Hippocampal formation (tissue), 2 donors: ENCODE measurements at places on chromosomes 5 and 9.

GRCh38 chr9:134317790-134318414 is 8.4 kb upstream of the RXRA start:
- no peak for DNase-seq

- no peak for DNase-seq
Measured at GRCh38 chr9:111915425-111915758, 18.8 kb downstream of the UGCG start.

DNA sequence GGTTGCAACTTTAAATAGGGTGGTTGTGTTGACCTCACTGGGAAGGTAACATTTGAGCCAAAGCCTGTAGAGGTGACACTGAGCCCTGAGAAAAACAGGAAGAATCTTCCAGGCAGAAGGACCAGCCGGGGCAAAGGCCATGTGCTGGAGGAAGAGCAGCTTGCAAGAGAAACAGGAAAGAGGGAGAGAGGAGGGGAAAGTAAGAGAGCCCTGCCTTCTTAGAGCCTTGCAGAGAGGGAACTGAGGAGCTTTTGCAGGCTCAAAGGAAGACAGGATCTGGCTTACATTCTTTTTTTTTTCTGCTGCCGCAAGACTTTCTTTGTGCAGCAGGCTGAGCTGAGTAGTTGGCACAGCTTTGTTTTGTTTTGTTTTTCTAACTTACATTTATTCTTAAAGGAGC is 17.4 kb downstream of the C9orf153 start:
- DNase-seq: no peak

- DNase-seq: no peak
Measured at GRCh38 chr9:6506571-6506970, 93.6 kb downstream of the UHRF2 start.

DNA sequence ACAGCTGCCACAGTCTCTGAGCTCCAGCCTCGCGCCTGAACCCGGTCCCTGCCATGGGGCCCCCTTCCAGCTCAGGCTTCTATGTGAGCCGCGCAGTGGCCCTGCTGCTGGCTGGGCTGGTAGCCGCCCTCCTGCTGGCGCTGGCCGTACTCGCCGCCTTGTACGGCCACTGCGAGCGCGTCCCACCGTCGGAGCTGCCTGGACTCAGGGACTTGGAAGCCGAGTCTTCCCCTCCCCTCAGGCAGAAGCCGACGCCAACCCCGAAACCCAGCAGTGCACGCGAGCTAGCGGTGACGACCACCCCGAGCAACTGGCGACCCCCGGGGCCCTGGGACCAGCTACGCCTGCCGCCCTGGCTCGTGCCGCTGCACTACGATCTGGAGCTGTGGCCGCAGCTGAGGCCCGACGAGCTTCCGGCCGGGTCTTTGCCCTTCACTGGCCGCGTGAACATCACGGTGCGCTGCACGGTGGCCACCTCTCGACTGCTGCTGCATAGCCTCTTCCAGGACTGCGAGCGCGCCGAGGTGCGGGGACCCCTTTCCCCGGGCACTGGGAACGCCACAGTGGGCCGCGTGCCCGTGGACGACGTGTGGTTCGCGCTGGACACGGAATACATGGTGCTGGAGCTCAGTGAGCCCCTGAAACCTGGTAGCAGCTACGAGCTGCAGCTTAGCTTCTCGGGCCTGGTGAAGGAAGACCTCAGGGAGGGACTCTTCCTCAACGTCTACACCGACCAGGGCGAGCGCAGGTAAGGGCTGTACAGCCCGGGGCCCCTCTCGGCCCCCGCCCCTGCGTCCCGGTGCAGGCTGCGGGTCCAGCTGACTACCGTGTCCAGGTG is 509 bp downstream of the LVRN start:
- DNase-seq: no peak

GRCh38 chr9:117927354-117927753 is 223.2 kb downstream of the TLR4 start:
- no peak for DNase-seq

- DNase-seq: no peak
Measured at GRCh38 chr9:37859043-37859442, 44.9 kb downstream of the SLC25A51 start.

DNA sequence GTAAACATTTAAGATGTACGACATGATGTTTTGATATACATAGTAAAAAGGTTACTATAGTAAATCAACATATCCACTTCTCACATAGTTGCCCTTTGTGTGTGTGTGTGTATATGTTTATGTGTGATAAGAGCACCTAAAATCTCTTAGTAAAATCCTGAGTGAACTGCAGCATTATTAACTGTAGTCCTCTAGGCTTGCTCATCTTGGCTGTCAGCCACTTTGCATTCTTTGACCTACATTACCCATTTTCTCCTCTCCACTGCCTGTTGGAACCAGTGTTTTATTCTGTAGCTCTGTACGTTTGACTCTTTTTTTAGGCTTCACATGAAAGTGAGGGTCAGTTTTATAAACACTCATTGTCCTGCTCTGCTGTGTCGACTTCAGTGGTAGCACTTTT is 24.4 kb downstream of the C5orf22 start:
- no peak for DNase-seq

- DNase-seq: no peak
Measured at GRCh38 chr5:126482591-126482990, 59.4 kb downstream of the GRAMD2B start.

GRCh38 chr5:173498286-173498685 is 118.2 kb downstream of the BOD1 start:
- DNase-seq: no peak
